Activated T-cell treated with anti-CD3 and anti-CD28 coated beads, Interleukin-2, amount 50 U/mL, for 4 hours (primary cell): ENCODE measurements at places on chromosomes 2 and 18. TPM values are rescaled to one million over a fixed set of nuclear protein-coding genes. Genes with fewer than 3 reads are reported as not detected.
A peak's percentile ranks its signal among the peaks of the same experiment; 100 is the strongest.

- DNase-seq = no peak
These were observed 62.7 kb upstream of the GATA6 start for GRCh38 chr18:22106536-22107292.

DNA sequence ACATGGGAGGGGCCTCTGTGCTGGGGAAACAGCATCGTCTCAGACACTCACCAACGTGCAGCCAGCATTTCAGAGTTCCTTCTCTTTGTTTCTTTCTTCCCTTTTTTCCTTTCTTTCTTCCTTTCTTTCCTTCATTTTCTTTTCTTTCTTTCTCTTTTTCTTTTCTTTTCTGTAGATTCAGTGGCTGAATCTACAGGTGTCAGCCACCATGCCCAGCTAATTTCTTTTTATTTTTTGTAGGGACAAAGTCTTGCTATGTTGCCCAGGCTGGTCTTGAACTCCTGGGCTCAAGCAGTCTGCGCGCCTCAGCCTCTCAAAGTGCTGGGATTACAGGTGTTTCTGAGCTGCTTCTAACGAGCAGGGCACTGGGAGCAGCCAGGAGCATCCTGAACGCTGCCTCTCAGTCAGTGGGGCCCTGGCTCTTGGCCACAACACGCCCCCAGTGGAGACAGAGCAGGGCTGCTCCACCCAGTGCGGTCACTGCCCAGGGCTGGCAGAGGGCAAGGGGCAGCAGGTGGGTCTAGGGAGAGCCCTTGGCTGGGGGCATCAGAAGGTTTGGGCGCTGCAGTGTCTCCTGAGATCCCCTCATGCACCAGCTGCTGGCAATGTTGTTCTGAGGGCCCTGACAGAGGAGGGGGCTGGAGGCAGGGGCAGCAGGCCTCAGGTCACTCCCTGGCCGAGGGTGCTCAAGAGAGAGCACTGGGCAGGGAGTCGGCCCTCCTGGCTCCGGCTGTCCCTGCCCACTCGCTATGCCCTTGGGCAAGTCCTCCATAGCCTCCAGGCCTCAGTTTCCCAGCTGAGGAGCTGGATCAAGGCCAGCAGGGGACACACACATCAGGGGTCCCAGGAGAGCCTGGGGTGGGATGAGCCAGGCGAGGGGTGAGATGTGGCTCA, 4.7 kb upstream of the KLHL30 start:
- DNase-seq = no peak

GRCh38 chr2:122875091-122875865, 1119.8 kb downstream of the TSN start:
- DNase-seq = no peak

DNA sequence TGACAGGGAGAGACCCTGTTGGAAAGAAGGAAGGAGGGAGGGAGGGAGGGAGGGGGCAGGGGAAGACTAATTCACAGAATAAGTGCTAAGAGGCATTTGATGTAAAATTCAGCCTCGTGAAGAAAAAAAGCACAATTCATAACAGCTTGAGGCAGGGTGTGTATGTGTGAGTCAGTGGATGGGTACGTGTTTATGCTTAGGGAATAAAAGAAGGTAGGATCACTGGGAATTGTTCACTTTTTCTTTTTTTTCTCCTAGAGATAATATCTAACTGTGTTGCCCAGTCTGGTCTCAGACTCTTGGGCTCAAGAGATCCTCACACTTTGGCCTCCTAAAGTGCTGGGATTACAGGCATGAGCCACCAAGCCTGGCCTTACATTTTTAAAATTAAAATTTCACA, 39.2 kb downstream of the WDR33 start:
- DNase-seq = no peak

- DNase-seq = no peak
These were observed 11.7 kb upstream of the LOXHD1 start for GRCh38 chr18:46668694-46669093.

DNA sequence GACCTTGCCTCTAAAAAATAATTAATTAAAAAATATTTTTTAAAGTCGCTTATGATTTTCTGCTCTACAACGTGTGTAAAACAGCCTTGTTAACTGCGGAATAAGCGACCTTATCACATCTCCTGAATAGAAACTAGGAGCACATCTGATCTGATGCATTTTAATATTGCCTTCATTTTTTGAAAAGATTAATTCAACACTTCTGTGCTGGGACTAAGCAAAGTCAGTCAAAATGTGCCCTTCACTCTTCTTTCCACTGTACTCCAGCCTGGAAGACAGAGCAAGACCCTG, 12.6 kb downstream of the CLEC4F start:
- DNase-seq = no peak

- DNase-seq = no peak
These were observed 15.0 kb downstream of the KANSL3 start for GRCh38 chr2:96623116-96623515.

DNA sequence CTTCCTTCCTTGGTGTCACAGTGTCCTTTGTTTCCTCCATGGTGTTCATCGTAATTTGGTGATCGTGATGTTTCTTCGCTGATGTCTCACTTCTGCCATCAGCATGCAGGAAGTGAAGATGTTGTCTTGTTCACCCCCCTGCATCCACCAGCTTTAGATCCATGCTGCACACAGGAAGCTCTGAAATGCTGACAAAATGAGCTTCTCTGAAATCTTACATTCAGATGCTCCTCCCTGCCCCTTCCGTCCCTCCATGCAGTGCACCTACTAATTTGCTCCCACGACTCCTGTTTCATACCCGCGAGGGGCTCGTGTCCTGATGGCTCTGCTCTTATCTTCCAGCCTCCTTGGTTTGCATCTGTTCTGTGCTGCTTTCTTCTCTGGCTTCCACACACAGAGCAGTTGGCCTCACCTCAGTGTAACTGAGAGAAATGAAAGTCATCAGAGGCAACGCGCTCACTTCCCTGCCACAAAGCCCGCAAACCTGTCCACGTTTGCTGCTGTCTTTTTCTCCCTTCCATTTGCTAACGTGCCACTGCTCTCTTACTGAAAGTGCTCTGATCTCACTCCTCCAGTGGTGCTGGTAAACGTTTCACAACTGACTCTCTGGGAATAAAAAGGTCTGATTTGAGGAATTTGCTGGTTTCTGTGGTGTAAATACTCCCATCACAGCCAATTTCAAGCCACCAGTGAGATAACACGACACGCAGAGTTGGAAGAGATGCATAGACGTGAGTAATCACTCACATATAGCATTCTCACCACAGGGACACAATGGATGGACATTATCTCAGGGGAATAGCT, 41.0 kb upstream of the MGAT4A start:
- peak; percentile 46 for DNase-seq

DNA sequence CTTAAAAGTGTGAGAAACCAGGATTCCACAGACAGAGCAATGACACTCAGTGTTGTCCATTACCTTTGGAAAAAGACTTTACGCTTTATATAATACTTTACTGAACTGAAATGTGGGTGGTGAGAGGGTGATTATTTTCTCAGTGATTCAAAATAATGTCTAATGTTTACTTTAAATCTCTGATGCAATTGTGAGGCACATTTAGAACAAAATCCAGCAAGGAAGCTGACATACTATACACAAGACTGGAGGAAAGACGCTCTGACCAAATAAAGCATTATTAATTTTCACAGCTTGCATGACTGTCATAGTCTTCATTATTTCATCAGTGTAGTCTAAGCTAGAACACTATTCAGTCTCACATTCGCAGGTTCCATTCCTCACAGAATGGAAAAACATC, 34.1 kb upstream of the STAT1 start:
- DNase-seq = no peak

GRCh38 chr18:22606563-22607283, 189.0 kb upstream of the CTAGE1 start:
- DNase-seq = no peak

DNA sequence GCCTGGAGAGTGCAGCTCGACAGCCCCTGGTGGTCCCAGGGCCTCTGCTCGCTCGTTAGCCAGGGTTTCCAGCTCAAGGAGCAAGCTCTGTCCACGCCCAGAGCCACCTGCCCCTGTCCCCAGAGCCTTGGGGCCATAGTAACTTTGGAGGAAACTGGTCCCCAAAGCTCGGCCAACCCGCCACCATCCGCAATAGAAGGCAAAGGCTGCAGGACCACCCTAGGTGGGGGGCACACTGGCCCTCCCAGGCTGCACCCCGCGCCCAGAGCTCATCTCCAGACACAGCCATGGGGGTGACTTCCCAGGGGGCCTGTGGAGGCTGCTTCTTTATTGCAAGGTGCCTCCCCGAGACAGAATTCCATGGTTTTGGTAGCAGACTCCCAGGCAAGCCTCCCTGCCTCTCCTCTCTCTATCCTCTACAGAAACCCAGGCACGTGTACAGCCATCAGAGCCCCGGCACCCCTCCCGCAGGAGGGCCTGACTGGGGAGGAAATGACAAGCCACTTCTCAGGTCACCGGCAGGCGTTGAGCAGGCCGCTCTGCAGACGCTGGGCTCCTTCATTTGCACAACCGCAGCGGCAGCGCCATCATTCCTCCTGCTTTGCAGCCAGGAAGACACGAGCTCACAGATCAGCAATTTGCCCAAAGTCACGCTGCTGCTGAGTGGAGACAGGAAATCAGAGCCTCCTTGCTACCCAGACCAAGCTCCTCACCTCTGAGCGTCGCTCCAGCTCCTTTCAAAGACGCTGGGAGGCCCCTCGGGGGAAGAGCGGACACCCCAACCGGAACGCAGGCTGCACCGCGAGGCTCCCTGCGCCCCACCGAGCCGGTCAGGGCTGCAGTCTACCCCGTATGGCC, 80.2 kb downstream of the NDUFA10 start:
- no peak for DNase-seq

DNA sequence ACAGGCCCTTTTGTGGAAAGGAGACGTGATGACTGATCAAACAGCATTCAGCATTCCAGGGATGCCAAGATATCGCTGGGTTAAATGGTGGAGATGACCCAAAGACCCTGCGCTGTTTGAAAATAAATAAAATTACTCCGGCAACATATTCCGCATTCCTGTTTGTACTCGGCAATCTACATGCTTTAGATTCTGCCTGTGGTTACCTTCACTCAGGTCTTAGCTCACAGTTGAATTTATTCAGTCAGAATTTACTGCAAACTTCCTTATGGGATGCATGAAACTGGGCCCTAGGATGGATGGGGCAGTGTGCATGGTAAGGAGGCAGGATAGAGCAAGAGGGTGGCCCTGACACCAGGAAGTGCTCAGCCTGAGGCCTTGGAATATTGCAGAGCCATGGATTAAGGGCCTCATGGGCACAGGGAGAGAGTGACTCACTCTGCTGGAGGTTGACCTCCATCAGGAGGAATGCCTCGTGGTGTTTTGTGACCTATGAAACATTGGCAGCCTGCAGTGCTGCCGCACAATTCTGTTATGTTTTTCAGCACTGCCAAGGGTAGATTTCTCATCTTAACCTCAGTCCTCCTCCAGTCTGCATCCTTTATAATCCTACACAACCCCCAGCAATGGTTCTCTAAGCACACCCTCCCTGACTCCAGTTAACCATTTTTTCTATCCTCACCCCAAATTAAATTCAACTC, 321.4 kb downstream of the IRS1 start:
- DNase-seq = no peak

GRCh38 chr2:118185210-118186109, 97.2 kb downstream of the INSIG2 start:
- peak; percentile 37 for DNase-seq

DNA sequence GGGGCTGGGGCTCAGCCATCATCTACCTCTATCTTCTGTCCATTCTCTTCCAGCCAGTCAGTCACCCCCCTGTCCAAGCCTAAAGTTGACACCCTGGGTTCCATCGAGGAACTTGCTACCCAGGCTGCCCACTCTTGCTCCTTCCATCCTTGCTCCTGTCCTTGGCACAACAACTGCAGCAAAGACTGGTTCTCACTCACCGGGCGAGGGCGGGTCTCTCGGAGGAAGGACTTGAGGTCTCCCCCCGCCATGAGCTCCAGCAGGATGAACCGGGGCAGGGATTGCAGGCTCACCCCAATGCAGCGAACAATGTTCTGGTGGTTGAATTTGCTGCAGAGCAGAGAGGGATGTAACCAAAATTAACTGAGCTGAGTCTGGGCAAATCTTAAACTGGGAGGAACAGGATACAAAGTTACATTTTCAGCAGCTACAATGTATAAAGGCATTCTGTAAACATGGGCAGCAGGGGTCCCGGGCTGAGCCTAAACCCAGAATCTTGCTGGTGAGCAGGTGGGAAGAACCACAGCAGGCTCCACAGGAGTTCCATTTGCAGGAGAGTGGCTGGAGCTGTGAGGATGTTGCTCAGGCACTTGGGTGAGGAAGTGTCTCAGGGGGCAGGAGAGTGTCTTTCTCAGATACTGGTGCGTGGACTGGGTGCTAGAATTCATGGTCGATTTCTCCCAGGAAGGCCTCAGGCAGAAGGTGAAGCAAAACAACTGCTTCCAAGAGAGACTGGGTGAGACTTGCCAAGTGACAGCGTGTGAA, 105.5 kb downstream of the CLIP4 start:
- DNase-seq = no peak

GRCh38 chr2:68468801-68469200, 1.4 kb downstream of the APLF start:
- no peak for DNase-seq

DNA sequence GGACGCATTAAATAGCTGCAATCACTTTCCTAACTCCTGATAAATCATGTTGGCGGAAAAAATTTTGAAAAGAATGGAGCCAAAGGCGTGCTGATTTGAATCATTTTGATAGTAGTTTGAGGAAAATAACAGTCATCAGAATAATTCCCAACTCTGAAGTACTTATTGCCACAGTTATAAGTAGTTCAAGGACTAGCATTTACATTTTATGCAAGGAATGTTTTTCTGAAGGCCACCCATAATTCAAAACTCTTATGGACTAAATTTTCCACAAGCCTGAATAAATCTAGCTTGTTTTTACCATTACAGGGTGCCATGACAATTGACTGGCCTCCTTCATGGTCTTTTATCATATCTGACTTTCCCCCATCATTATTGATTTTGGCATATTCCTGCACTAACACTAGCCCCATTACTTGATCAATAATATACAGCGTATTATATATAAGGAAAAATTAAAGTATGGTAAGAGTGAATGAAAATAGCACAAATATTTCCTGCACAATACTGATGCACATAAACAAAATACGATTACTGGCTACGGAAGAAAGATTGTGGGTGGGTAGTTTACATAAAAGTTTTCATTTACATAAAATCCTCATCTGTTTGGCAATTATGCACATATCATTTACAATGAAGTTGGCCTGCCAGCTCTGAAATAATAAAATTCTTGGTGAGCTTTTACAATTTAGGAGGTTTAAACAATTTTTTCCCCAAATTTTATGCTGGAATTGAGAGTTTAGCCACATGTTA, 334.6 kb downstream of the ARL6IP6 start:
- no peak for DNase-seq

- DNase-seq = peak; percentile 59
These were observed 60.4 kb downstream of the FAM161A start for GRCh38 chr2:61793389-61793836.

Gene LONRF2
- 0.03 TPM for total RNA-seq

Gene MTIF2
- total RNA-seq = 59.8 TPM

Gene CRYGD
- total RNA-seq = not detected

Gene CCDC74B
- 0.43 TPM for total RNA-seq

Gene PMS1
- 33.0 TPM for total RNA-seq

Gene SATB2
- total RNA-seq = 0.18 TPM

Gene HDLBP
- total RNA-seq = 231 TPM

Gene IL36A
- total RNA-seq = not detected

Gene B3GNT7
- total RNA-seq = 0.24 TPM

Gene TDRD15
- not detected for total RNA-seq
